ENCODE measurements at places on chromosomes 3 and 15.
A peak's percentile ranks its signal among the peaks of the same experiment; 100 is the strongest.

- no peak for DNase-seq
These were observed 479.8 kb downstream of the PLOD2 start for GRCh38 chr3:145681181-145681580.

- peak; percentile 91 for DNase-seq
These were observed 118.7 kb downstream of the RPL22L1 start for GRCh38 chr3:170751083-170751898.

DNA sequence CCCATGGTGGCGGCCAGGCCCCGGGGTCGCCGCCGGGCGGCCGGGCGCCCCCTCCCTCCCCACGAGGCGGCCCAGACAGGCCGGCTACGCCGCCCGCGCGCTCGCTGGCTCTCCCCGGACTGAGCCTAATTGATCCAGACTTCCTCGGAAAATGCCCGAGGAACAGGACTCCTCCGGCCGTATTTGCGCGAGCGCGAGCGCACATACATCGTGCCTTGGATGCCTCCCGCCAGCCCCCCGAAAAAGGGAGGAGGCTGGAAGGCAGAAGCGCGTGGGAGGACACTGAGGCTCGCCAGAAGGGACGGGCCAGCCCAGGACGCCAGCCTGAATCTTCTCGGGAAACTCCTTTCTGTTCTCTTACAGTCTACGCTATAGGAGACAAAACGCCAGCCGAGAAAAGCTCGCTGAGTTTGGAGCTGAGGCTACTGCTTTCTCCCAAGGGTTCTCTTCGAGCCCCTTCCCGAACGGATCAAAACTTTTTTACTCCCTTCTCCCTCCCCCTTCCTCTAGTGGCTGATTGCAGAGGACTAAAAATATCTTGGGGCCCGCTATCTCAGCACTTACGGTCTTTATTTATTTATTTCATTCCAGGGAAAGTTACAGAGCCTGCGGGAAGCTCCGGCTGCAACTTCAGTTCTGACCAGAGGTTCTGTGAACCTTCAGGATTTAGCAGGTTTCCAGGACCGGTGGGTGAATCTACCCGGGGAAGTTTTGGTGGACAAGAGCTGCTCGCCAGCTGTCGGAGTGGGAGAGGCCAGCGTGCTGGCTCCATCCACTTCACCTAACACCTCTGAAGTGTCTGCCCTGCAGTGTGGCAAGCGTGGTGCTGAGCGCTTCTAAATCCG lies at the start of gene PDZRN3:
PDZRN3 (minus strand) TSS at position 121 of the 845 bp plus-strand sequence.
- peak; percentile 84 for DNase-seq

GRCh38 chr3:141074529-141074928 lies 23.4 kb downstream of the SPSB4 start:
- no peak for DNase-seq

- no peak for DNase-seq
These were observed 148.9 kb downstream of the DPH6 start for GRCh38 chr15:35397027-35397426.

DNA sequence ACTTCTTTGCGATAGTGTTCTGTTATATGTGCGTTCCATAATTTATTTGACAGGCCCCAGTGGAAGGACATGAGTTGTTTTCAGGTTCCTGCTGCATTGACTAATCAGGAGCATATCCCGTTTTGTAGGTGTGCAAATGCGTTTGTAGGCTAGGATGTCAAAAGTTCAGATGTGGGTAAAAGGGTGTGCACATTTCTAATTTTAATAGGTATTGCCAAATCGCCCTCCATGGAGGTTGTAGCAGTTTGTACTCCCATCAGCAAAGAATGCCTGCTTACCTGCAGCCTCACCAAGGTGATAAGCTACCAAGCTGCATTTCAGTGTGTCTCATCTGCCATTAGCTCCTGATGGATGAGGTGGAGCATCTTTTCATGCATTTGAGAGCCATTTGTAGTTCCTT lies 36.3 kb downstream of the KLF13 start:
- no peak for DNase-seq

GRCh38 chr3:128746881-128747280 lies 20.9 kb downstream of the RAB7A start:
- DNase-seq, result no peak

GRCh38 chr3:194900854-194901522 lies 215.3 kb downstream of the FAM43A start:
- no peak for DNase-seq

DNA sequence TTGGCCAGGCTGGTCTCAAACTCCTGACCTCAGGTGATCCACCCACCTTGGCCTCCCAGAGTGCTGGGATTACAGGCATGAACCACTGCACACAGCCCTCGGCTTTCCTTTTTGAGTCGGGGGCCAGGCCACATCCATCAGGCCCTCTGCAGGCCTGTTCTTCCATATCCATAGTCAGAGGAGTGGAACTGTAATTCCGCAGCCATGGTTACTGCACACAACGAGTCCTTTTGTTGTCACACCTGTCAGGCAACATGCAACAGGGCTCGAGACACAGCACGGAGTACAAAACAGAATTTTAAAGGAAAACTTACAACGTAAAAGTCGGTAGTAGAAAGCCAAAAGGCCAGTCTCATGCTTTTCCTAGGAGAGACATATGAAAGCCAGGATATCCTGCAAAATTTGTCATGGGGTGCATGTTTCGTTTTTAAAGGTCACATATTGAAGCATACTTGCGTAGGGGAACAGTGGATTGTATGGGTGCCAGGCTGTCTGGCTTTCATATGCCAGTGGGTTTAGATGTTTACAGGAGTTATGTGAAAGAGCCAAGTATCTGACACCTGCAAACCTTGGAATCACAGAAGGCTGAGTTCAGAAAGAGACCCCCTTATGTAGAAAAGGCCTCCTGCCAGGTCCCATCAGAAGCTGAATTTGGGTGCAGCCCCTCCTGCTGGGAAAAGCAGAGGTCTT lies 63.2 kb upstream of the LPP start:
- no peak for DNase-seq

DNA sequence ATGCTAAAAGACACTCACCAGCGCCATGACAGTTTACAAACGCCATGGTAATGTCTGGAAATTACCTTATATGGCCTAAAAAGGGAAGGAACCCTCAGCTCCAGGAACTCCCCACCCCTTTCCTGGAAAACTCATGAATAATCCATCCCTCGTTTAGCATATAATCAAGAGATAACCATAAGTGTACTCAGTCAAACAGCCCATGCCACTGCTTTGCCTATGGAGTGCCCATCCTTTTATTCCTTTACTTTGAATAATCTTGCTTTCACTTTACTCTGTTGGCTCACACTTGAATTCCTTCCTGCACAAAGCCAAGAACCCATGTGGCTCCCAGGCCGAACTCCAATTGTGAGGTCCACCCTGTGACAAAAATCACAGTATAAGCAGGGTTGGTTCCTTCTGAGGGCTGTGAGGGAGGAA lies 19.1 kb upstream of the FSTL1 start:
- no peak for DNase-seq

DNA sequence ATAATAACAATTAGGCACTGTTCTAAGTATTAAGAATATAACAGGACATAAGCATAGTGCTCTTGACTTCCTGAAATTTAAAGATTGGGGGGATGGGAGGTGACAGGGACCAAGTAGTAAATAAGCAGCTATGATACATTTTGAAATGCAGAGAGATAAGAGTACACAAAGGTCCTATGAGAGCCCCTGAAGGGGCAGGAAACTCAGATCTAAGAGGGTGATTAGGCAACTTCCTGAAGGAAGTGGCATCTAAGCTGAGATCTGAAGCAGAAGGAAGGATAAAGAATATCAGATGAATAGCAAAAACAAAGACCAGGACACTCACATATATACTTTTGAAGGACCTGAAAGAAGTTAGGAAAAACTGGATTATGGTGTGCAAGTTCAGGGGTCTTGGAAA lies 415.2 kb upstream of the FRG2C start:
- DNase-seq, result no peak

DNA sequence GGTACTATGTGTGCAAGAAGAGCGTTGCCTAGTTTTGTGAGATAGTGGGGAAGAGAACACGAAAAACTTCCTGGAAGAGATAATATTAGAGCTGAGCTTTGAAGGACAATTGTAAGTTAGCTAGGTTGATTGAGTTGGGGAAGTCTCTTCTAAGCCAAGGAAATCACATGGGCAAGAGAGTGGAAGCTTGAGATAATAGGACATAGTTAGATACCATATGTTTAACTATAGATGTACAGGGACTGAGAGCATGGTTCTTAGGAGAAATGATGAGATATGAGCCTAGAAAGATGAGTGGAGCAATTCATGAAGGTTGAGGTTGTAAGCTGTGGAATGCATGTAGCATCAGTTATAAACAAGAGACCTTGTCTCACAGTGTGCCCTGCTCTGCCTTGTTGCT lies 30.1 kb upstream of the AQP9 start:
- DNase-seq, result no peak

DNA sequence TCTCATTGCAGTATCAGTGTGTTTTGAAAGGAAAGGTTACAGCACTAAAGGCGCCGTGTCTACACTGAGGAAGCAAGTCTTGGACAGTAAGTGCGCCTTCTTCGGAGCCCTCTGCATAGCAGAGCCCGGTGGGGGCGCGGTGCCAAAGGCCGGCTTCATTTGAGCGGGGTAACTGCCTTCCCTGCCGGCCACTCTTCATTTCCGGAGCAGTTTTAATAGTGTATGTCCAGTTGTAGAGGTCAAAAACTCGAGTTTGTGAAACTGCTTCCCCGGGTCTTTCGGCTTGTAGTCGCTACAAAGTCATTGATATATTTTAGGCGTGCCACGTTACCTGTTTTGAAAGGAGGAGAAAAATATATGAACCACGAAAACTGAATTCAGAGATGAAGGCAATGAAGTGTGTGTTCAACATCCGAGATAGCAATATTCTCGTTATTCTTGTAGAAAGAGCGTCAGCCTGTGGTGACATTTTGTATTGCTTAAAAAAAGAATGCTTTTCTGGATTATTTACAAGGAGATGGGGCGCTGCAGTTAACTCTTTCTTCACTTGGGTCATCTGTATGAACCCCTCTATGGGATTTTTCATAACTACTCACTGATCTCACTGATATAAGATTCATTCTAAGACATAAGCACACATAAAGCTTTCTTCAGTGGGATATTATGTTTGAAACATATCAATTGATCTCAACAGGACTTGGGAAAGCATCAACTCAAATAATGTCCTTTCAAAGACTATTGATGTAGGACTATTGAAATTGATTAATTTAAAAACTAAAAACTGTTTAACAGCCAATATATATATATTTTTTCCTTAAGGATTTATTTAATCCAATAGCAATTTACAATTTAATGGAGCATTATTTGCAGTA lies 3.0 kb downstream of the ALCAM start:
- peak; percentile 82 for DNase-seq

- DNase-seq, result no peak
These were observed 831.0 kb upstream of the ARPP21 start for GRCh38 chr3:34808287-34808686.

DNA sequence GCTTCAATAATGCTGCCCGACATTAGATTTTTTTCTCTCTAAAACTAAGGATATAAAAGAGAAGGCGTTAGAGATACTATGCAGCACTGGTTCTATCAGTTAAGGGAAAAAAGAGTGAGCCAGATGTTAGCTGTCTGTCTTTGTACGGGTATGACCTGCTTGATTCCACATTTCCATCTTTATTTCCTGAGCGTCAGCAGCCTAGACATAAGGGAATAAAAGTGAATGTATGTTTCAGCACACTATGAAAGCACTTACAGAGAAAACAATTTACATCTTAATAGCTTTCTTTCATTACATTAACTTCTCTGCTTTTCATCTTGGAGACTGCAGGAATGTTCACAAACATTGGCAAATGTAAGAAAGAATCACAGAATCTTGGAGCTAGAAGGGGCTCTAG lies 319.3 kb downstream of the CTNNB1 start:
- DNase-seq, result no peak

GRCh38 chr15:101018450-101018849 lies 99.3 kb downstream of the LRRK1 start:
- DNase-seq, result no peak

GRCh38 chr3:184160456-184160855 lies 5.3 kb downstream of the DVL3 start:
- DNase-seq, result peak; percentile 67

- DNase-seq, result no peak
These were observed 3.9 kb downstream of the CIAO2A start for GRCh38 chr15:64089543-64090280.

DNA sequence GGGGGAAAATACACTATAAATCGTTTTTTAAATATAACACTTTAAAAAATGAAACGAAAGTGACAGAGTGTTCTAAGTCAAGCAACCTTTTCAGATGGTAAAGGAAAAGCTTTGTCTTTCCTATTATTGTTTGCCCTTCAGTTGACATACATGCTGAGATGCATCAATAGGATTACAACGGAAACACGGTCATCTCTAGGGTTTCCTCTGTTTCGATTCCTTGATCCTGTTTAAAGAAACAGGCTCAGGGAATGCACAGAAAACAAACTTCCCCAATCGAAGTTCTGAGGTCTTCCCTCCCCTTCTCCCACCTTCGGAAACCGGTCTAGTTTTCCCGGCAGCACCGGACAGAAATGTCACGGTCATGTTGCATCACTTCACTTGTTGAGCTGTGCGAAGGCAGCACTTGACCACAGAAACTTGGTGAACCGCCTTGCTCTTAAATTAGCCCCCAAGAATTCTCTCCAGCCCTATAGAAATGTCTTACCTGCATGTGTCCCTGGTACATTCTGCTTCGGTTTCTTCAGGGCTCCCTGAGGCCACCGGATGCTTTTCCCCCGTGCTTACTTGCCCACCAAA lies 556 bp downstream of the PEX5L start:
- no peak for DNase-seq

GRCh38 chr3:55629432-55629831 lies 142.3 kb upstream of the WNT5A start:
- no peak for DNase-seq

DNA sequence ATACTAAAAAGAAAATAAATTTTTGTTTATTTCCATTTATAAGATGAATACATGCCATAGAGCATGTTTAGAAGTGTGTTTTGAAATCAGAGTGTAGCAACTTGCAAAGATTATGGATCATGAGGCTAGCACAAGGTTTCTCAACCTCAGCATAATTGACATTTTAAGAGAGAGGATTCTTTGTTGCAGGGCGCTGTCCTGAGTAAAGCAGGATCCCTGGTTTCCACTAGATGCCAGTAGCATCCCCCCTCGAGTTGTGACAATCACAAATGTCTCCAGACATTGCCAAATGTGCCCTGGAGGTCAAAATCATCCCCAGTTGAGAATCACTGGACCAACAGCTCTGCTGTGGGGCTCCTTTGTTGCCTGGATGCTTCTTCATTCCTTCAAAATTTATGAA lies 128.5 kb upstream of the RBMS3 start:
- peak; percentile 13 for DNase-seq

- DNase-seq, result peak; percentile 29
These were observed 53.1 kb downstream of the PAK2 start for GRCh38 chr3:196792771-196793170.

Measured in EH (cell line).